Aorta (tissue), 5 donors: ENCODE measurements at places on chromosomes 12 and 14. TPM values are rescaled to one million over a fixed set of nuclear protein-coding genes. Genes with fewer than 3 reads are reported as not detected.

DNA sequence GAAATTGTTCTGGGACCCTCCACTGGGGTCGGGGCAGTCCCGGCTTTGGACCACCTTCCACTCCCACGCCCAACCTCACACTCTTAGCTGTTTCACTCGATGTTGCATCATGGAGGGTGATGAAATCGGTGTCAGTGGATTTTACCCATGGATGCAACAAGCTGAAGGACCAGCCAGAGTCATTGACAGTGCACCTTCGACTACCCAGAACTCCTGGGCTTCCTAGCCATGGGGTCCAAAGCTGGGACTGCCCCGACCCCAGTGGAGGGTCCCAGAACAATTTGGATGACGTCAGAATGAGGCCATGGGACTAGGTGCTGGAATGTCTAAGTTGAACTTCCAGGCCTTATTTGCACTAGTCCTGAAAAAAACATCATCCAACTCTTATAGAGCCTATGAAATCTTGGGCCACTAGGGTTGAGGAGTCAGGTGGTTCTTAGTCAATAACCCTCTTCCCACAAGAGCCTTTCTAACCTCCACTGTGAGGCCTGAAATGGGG is 882 bp upstream of the IL23A start:
- no peaks in the 10 kb centered on the region for H3K36me3 ChIP-seq
- DNase-seq, result no peak
- H3K4me1 ChIP-seq, result no peaks in the 10 kb centered on the region
- no peak overlapping the region for H3K4me3 ChIP-seq
- no peaks in the 10 kb centered on the region for H3K27me3 ChIP-seq

DNA sequence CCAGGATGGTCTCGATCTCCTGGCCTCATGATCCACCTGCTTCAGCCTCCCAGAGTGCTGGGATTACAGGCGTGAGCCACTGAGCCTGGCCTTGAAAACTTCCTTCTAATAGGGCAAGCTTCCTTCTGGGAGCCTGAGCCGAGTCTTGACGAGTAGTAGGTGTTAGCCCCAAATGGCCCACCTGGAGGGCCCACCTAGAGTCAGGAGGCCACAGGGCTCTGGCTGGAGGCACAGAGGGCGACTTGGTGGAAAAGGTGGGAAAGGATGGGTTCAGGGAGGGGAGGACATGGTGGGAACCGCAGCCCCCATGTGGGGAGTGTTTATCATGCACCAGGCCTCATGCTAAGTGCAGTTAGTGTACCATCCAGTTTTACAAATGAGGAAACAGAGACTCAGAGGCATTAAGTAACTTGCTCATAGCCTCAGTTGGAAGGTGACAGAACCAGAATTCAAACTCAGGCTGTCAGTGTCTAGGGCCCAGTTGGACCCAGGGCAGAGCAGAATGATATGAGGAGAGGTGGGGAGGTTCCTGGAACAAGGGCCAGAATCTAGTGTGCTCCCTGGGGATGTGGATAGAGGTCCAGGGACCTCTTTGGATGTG is 3.1 kb upstream of the LRP1-AS start:
- no peaks in the 10 kb centered on the region for H3K27me3 ChIP-seq
- H3K4me1 ChIP-seq, result peaks cover 8% of the 10 kb centered on the region
- no peak for DNase-seq
- H3K36me3 ChIP-seq, result no peaks in the 10 kb centered on the region
- H3K27ac ChIP-seq, result peak overlapping the region; percentile 91
- no peak overlapping the region for H3K4me3 ChIP-seq

GRCh38 chr12:66693901-66694513 is 15.1 kb upstream of the GRIP1 start:
- H3K4me3 ChIP-seq, result no peak overlapping the region
- no peaks in the 10 kb centered on the region for H3K4me1 ChIP-seq
- no peak overlapping the region for H3K27ac ChIP-seq
- no peak for DNase-seq
- H3K27me3 ChIP-seq, result no peaks in the 10 kb centered on the region

- DNase-seq, result peak; percentile 84
- no peaks in the 10 kb centered on the region for H3K4me1 ChIP-seq
- peak overlapping the region; percentile 2 for H3K27ac ChIP-seq
- H3K4me3 ChIP-seq, result peak overlapping the region; percentile 73
- no peaks in the 10 kb centered on the region for H3K27me3 ChIP-seq
Observed at GRCh38 chr12:89709995-89710872, 1.6 kb upstream of the ATP2B1 start.

The PCNX1 gene
- 72.8 TPM for total RNA-seq

The CD163L1 gene
- total RNA-seq, result 39.8 TPM

The ADCY6 gene
- total RNA-seq, result 85.1 TPM

The AJUBA gene
- 12.9 TPM for total RNA-seq

The PLEKHG7 gene
- not detected for total RNA-seq

The RNF212B gene
- not detected for total RNA-seq

The KCNH5 gene
- not detected for total RNA-seq
